ENCODE measurements at places on chromosomes 11 and 22.

- DNase-seq, result no peak
Measured at GRCh38 chr11:76397383-76397782, 16.3 kb downstream of the GVQW3 start.

DNA sequence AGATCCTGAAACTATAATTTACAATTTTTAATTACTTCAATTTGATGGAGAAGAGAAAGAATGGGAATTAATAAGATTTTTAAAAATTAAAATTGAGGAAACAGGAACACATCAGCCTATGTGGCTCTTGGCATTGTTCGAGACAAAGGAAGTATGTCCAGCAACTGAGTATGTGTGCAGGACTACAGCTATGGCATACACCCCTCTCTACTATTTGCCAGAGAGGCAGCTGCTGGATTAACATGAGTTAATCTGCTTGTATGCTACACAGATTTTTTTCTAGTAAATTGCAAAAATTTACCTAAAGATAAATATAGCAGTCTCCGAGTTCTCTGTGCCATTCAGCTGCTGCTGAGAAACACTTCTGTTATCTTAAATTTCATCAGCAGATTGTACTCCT is 70.6 kb downstream of the PHF21A start:
- no peak for DNase-seq

- no peak for DNase-seq
Measured at GRCh38 chr11:125605417-125605816, 12.8 kb downstream of the STT3A start.

DNA sequence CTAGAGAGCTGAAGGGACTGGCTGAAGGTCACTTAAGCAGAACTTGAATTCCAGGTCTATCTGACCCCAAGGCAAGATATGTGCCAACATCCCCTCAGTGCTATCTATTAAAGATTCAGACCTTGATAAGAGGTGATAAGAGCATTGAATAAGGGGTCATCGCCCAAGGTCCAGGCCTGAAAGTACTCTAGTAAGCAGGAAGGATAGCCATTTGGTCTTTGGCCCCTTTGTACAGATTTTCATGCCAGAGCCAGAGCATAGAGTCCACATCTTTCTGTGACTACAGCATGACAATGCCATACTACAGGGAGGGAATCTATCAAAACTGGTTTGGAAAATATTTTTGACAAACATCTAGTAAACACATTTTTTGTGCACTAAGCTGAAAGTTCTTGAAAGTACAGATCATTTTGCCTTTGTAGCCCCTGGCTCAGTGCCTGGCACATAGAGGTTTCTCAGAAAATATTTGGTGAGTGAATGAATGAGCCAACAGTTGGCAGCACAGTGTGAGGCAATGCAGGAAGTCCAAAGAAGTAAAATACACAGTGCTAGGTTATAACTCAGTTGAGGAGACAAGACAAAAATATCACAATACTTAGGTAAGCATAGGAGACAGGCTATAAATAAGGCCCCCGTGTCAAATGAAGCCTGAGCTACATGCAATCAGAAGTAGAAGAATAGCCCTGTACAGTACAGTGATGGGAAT is 15.1 kb upstream of the RRAS2 start:
- DNase-seq, result no peak

DNA sequence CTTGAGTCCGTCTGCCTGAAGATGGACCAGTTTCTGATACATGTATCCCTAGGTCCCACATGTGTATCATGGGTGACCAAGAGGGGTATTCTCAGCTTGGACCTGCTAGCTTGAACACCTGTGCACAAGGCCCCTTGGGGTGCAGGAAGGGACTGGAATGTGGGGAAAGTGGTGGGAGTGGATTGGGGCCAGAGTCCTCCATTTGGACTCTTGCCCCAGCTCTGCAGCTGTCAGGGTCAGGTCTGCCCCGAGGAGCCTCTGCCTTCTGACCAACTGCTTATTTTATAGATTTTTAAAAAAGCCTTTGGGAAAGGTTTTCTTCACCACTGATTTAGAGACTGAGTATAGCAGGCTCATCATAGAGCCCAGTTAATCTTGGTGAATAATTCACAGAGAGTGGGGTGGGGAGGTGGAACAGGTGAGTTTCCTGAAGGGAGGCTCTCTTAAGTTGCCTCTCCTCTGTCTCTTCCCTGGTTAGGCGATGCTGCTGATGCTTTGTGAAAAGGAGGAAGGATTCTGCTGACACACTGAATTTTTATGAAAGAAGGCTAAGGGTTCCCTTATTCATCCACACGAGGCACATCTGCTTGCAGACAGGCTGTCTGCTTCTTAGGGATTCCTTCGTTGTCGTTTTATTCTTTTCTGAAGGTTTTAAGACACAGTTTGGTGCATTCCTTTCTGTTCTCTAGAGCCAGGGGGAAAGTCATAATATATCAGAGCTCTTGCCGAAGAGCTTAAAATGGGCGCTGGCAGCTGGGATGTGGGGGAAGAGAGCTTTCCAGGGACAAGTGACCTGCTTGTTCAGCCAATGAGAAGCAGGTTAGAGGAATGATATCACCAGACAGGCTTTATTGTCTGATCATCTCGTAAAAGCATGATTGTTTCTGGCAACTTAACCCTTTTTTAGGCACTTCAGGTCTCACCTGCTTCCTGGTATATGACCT is 19.9 kb downstream of the TRIM44 start:
- DNase-seq, result peak; percentile 52

GRCh38 chr11:87901341-87901740 is 273.9 kb downstream of the RAB38 start:
- no peak for DNase-seq

GRCh38 chr11:32172848-32173834 is 82.3 kb downstream of the RCN1 start:
- peak; percentile 65 for DNase-seq

GRCh38 chr11:70026012-70026411 is 52.1 kb upstream of the ANO1 start:
- no peak for DNase-seq

DNA sequence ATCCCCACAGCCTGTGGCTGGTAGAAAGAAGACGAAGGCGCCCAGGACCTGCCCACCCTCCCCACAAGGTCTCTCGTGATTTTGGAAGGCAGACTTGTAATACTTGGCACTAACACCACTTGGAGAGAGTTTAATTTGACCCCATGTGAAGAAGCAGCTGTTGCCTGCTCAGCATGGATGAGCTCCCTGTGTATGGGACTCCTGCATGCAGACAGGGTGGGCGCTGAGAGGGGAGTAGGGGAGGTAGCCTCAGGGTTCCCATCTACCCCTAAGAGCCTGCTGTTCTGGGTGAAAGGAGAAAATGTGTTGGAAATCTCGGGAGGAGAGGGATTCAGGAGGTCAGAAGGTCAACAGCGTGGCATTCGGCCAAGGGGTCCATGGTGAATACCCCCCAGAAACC is 625.9 kb downstream of the TBC1D22A start:
- no peak for DNase-seq

- no peak for DNase-seq
Measured at GRCh38 chr11:83051760-83052671, 19.7 kb downstream of the RAB30 start.

GRCh38 chr11:45250035-45250718 is 36.0 kb downstream of the SYT13 start:
- DNase-seq, result no peak

DNA sequence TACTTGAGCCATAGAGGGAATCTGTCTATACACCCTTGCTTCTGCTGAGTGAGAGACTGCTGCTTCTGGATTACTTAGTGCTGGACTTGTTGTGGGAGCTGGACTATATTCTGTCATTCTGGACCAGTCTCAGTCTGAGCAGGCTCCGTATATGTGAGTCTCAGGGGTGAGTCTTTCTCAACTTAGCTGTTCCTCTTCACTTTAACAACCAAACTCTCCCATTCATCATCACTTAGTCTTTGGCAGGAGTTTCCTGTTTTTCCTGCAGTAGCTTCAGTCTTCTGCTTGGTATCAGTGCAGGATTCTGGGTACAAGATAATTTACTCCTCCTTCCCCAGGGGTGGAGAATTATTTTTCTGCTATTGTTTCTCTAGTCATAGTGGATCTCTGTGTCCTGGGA is 779.5 kb downstream of the METTL15 start:
- DNase-seq, result no peak

GRCh38 chr22:24002272-24002671 is 3.0 kb downstream of the GSTT4 start:
- DNase-seq, result no peak

GRCh38 chr11:83933008-83933407 is 646.8 kb upstream of the CCDC90B start:
- no peak for DNase-seq

- DNase-seq, result no peak
Measured at GRCh38 chr11:44409558-44410236, 99.8 kb upstream of the ALX4 start.

DNA sequence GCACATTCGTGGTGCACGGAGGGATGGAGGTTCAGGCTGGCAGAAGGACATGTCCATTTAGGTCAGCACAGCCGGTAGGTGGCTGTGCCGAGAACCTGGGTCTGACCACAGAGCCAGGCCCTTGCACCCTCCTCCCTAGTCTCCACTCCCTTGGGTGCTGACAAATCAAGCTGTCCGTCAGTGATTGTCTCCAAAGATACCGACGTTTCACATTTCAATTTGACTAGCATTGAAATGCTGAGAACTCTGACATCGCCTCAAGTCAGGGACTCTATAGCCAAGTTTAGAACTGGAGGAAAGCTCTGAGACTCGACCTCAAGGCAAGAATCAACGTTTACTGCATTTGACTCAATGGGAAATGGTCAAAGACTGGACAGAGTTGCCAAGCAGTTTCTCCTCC is 1321.1 kb downstream of the TBC1D22A start:
- DNase-seq, result no peak

GRCh38 chr11:131391176-131391575 is 20.8 kb downstream of the NTM start:
- DNase-seq, result no peak
